Upper lobe of left lung (tissue), 6 donors: ENCODE measurements at places on chromosomes 12 and 14. TPM values are rescaled to one million over a fixed set of nuclear protein-coding genes. Genes with fewer than 3 reads are reported as not detected.

The CLMN gene
- total RNA-seq, result 35.5 TPM

The NTN4 gene
- 115 TPM for total RNA-seq

The RFX4 gene
- total RNA-seq, result not detected

The RAD9B gene
- total RNA-seq, result 2.1 TPM

GRCh38 chr12:14981049-14981448, 8.2 kb downstream of the PDE6H start:
- no peaks in the 10 kb centered on the region for H3K36me3 ChIP-seq
- no peaks in the 10 kb centered on the region for H3K27me3 ChIP-seq
- peak overlapping the region; percentile 38 for H3K27ac ChIP-seq
- H3K4me3 ChIP-seq, result no peak overlapping the region

DNA sequence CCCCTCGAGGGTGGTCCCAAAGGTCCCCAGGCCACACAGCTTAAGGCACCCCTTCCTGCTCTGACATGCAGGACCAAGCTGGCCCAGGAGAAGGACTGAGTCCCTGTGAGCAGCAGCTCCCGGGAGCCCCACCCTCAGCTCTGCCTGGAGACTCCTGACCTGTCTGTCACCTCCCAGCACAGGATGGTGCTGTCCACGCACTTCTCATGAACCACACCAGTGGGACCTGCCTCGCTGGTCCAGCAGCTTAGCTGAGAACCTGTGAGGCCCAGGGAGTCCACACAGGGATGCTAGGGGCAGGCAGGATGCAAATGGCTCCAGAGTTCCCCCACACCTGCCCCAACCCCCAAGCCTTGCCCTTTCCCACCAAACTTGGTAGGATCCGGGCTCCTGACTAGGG, 27.7 kb downstream of the CCDC85C start:
- peak overlapping the region; percentile 66 for H3K27ac ChIP-seq
- no peaks in the 10 kb centered on the region for H3K36me3 ChIP-seq
- no peak for DNase-seq
- no peak overlapping the region for H3K4me3 ChIP-seq

DNA sequence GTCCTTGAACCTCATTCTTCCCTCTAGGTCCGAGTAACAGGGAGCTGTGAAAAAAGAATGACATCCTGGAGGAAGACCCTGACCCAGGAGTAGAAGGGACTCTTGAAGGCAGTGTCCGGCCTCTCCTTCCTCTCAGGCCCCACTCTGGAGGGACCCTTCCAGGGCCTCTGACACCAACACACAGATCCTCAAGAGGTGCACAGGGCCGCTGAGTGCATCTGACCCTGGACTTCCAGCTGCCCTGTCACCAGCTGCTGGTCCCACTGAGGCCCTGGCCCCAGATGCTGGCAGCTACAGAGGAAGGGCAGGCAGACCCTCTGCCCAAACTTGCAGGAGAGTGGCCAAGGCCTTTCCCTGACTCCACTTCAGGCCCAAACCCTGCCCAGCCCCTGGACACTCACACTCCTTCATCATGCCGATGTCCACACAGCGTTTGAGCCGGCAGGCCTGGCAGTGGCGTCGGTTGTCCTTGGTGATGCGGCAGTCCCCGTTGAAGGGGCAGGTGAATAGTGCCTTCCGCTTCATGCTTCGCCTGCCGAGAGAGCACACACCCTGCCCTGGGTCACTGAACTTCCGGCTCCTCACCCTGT, 40.1 kb downstream of the VDR start:
- H3K4me3 ChIP-seq, result no peak overlapping the region
- H3K4me1 ChIP-seq, result peaks cover 11% of the 10 kb centered on the region
- H3K27me3 ChIP-seq, result no peaks in the 10 kb centered on the region

- DNase-seq, result no peak
- no peaks in the 10 kb centered on the region for H3K27me3 ChIP-seq
- no peak overlapping the region for H3K4me3 ChIP-seq
Measured at GRCh38 chr12:99024870-99025269, 379.8 kb downstream of the APAF1 start.

DNA sequence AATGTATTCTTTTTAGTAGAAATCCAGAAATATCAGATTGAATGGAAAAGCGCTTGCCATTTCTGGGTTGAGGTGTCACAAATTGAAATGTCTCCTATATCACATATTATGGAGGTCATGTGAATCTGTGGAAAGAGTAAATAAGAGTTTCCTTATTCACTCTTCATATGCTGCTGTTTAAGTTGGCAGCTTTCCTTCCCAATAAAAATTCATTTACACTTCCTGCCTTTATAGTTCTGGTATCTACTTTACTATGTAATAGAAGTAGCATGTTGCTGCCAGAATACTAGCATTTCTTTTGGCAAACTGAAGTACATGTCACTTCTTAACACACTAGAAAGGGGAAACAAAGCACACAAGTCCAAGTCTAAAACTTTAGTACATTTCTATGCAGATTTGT, 60.8 kb downstream of the SDR9C7 start:
- H3K27me3 ChIP-seq, result no peaks in the 10 kb centered on the region
- peaks cover 13% of the 10 kb centered on the region for H3K4me1 ChIP-seq
- no peak for DNase-seq
- H3K4me3 ChIP-seq, result no peak overlapping the region
- H3K36me3 ChIP-seq, result no peaks in the 10 kb centered on the region
